Activated B cell treated with CpG ODN at 0.5 μM for 24 hours (primary cell): ENCODE measurements at places on chromosomes 1 and 21.

GRCh38 chr1:37347104-37347649 is 127.2 kb upstream of the ZC3H12A start:
- H3K27me3 ChIP-seq = peaks cover 17% of the 10 kb centered on the region
- H3K36me3 ChIP-seq = no peaks in the 10 kb centered on the region
- H3K4me1 ChIP-seq = no peaks in the 10 kb centered on the region
- H3K27ac ChIP-seq = no peak overlapping the region
- no peak overlapping the region for H3K4me3 ChIP-seq

GRCh38 chr1:243748706-243749283 is 101.2 kb downstream of the AKT3 start:
- H3K27me3 ChIP-seq = no peaks in the 10 kb centered on the region
- no peak for DNase-seq
- H3K36me3 ChIP-seq = peaks cover 5% of the 10 kb centered on the region
- H3K27ac ChIP-seq = no peak overlapping the region

DNA sequence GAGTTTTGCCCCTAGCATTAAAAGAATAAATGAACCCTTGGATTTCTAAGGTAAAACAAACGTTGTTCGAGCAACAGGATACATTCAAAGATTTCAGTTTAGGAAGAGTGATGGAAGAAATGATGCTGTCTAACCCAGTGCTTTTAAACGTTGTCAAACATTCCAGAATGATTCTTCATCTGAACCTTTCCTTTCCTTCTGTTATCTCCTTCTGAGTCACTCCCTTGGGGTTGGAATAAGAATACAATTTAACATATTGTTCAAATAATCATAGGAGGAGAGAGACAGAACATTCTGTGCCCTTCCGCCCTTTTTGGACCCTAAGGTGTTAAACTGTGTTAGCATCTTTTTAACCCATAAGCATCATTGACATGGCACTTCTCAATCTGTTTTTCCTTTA is 61.1 kb upstream of the RCOR3 start:
- H3K36me3 ChIP-seq = no peaks in the 10 kb centered on the region
- H3K27me3 ChIP-seq = peaks cover 5% of the 10 kb centered on the region
- no peak for DNase-seq
- H3K27ac ChIP-seq = no peak overlapping the region

GRCh38 chr1:31701091-31701736 is 2.6 kb downstream of the COL16A1 start:
- no peak for DNase-seq
- no peak overlapping the region for H3K4me3 ChIP-seq
- H3K27ac ChIP-seq = no peak overlapping the region
- no peaks in the 10 kb centered on the region for H3K36me3 ChIP-seq

- no peak overlapping the region for H3K27ac ChIP-seq
- peaks cover 7% of the 10 kb centered on the region for H3K36me3 ChIP-seq
- DNase-seq = no peak
- no peaks in the 10 kb centered on the region for H3K4me1 ChIP-seq
- H3K27me3 ChIP-seq = no peaks in the 10 kb centered on the region
- no peak overlapping the region for H3K4me3 ChIP-seq
Observed at GRCh38 chr21:14095056-14095455, 115.7 kb downstream of the LIPI start.

DNA sequence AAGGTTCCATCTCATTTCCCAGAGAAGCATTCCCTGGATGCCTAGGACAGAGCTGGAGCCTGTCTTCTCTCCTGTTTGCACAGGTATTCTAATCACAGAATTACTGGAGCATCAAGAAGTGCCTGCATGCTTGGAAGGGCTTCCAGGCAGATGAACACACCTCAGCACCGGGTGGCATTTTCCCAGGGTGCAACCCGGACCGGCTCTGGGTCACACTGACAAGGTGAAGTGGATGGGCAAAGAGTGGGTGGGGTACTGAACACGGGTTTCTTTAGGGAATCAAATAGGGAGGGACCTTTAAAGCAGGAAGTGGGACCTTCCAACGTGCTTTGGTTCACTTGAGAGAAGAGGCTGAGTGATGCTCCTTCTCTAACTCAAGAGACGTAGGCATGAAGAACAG is 7.1 kb upstream of the PEF1 start:
- H3K27ac ChIP-seq = no peak overlapping the region
- no peaks in the 10 kb centered on the region for H3K36me3 ChIP-seq
- peaks cover 2% of the 10 kb centered on the region for H3K27me3 ChIP-seq
- no peak for DNase-seq

DNA sequence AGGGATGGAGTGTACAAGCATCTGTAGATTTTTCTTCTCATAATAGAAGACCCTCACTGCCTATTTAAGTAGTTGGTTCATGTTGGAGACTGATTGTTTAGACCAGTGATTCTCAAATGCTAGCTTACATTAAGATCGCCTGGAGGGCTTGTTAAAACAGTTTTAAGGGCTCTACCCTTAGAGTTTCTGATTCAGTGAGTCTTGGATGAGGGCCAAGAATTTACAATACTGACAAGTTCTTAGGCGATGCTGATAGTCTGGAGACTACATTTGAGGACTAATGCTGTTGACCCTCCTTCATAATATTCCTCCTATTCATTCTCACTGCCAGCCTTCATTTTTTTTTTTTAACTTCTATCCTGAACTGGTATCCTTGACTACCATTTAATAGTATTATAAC is 15.2 kb upstream of the AGO3 start:
- H3K27me3 ChIP-seq = no peaks in the 10 kb centered on the region
- H3K4me3 ChIP-seq = no peak overlapping the region
- H3K4me1 ChIP-seq = no peaks in the 10 kb centered on the region
- H3K36me3 ChIP-seq = peaks cover 94% of the 10 kb centered on the region
- no peak for DNase-seq

- no peaks in the 10 kb centered on the region for H3K36me3 ChIP-seq
- DNase-seq = no peak
- peaks cover 37% of the 10 kb centered on the region for H3K27me3 ChIP-seq
- no peak overlapping the region for H3K27ac ChIP-seq
Observed at GRCh38 chr1:94325377-94326302, 88.3 kb upstream of the ARHGAP29 start.

- peak; percentile 27 for DNase-seq
- peaks cover 5% of the 10 kb centered on the region for H3K4me1 ChIP-seq
- H3K36me3 ChIP-seq = peaks cover 29% of the 10 kb centered on the region
- H3K4me3 ChIP-seq = no peak overlapping the region
- H3K27ac ChIP-seq = no peak overlapping the region
- H3K27me3 ChIP-seq = no peaks in the 10 kb centered on the region
Observed at GRCh38 chr1:154546264-154547063, 12.0 kb downstream of the UBE2Q1 start.

DNA sequence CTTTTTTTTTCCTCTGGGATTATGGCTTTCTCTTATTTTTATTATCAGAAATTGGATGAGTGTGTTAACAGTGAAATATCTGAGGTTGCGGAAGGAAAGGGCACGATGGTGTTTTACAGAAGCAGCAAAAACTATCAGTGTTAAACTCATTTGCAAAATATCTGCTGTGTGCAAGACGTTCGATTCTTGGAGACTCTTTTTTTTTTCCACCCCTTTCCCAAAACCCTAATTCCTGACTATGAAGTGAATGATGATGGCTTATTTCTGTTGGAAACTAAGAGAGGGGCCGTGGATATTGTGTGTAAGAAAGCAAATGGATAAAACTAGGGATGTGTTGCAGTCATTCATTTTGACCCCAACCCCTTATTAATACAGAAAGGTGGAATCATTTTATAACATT is 677 bp downstream of the NCAM2 start:
- no peak for DNase-seq
- peaks cover 16% of the 10 kb centered on the region for H3K4me1 ChIP-seq
- H3K27me3 ChIP-seq = peaks cover 21% of the 10 kb centered on the region
- peak overlapping the region; percentile 78 for H3K4me3 ChIP-seq
- H3K27ac ChIP-seq = no peak overlapping the region

- H3K27me3 ChIP-seq = peaks cover 7% of the 10 kb centered on the region
- H3K27ac ChIP-seq = no peak overlapping the region
- no peak overlapping the region for H3K4me3 ChIP-seq
- H3K4me1 ChIP-seq = no peaks in the 10 kb centered on the region
Observed at GRCh38 chr1:55304229-55304740, 89.1 kb upstream of the USP24 start.

DNA sequence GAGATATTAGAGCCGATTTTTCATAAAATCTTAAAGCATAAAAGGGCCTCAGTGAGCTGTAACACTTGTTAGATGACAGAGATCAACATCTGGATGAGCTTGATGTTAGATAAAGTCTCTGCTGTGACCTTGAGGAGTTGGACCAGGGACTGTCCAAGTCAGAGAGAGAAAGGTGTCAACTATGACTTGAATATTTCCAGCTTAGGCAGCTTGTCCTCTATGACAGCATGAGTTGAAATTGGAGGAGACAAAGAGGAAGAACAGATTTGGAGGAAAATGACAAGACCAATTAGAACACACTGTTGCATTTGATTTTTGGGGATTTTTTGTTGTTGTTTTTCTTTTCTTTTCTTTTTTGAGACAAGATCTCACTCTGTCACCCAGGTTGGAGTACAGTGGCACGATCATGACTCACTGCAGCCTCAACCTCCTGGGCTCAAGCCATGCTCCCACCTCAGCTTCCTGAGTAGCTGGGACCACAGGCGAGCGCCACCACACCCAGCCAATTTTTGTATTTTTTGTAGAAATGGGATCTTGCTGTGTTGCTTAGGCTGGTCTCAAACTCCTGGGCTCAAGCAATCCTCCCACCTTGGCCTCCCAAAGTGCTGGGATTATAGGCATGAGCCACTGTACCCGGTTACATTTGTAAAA is 35.3 kb upstream of the CLIC4 start:
- no peaks in the 10 kb centered on the region for H3K36me3 ChIP-seq
- no peak for DNase-seq
- H3K27ac ChIP-seq = no peak overlapping the region
- no peaks in the 10 kb centered on the region for H3K27me3 ChIP-seq
- no peak overlapping the region for H3K4me3 ChIP-seq
- peaks cover 13% of the 10 kb centered on the region for H3K4me1 ChIP-seq

GRCh38 chr1:246959944-246960693 is 28.4 kb upstream of the AHCTF1 start:
- H3K27me3 ChIP-seq = no peaks in the 10 kb centered on the region
- peaks cover 36% of the 10 kb centered on the region for H3K4me1 ChIP-seq
- no peak for DNase-seq
- H3K27ac ChIP-seq = peak overlapping the region; percentile 62

DNA sequence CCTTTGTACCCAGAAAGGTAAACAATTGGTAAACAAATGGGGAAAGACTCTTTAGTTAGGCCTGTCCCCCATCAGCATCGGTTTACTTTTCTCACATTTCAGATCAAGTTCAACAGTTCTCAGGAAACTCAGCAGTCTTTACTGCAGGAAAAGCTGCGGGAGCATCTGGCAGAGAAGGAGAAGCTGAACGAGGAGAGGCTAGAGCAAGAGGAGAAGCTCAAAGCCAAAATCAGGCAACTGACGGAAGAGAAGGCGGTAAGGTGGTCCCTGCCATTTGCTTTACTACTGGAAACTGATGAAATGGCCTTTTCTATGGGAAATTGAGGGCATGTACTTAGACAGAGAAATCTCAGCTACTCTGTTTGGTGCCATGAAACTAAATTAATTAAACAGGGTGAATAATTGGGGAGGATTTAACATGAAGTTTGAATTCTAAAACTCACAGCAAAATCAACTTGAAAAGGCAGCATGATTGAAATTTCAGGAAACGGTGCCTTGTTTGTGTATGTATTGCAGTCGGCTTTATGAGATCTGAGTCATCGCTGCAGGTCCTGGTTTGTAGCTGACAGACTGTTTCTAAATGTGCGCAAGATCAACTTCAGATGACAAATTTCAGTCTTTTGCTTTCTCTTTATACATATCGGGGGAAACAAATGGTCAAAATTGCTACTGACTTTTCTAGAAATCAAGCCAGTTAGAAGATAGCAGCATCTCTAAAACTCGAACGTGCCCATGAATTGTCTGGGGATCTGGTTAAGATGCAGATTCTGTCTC is 67.9 kb upstream of the EFHD2 start:
- H3K27ac ChIP-seq = no peak overlapping the region
- DNase-seq = no peak
- peaks cover 12% of the 10 kb centered on the region for H3K4me1 ChIP-seq
- no peaks in the 10 kb centered on the region for H3K36me3 ChIP-seq
- H3K27me3 ChIP-seq = peaks cover 30% of the 10 kb centered on the region
- H3K4me3 ChIP-seq = no peak overlapping the region

GRCh38 chr1:82318921-82319320 is 518.2 kb downstream of the ADGRL2 start:
- no peaks in the 10 kb centered on the region for H3K27me3 ChIP-seq
- no peaks in the 10 kb centered on the region for H3K36me3 ChIP-seq
- no peak for DNase-seq
- H3K4me1 ChIP-seq = no peaks in the 10 kb centered on the region
- no peak overlapping the region for H3K4me3 ChIP-seq

- no peak overlapping the region for H3K4me3 ChIP-seq
- no peak for DNase-seq
- H3K4me1 ChIP-seq = peaks cover 29% of the 10 kb centered on the region
- H3K27ac ChIP-seq = no peak overlapping the region
Observed at GRCh38 chr1:154599658-154600057, 8.3 kb downstream of the ADAR start.

DNA sequence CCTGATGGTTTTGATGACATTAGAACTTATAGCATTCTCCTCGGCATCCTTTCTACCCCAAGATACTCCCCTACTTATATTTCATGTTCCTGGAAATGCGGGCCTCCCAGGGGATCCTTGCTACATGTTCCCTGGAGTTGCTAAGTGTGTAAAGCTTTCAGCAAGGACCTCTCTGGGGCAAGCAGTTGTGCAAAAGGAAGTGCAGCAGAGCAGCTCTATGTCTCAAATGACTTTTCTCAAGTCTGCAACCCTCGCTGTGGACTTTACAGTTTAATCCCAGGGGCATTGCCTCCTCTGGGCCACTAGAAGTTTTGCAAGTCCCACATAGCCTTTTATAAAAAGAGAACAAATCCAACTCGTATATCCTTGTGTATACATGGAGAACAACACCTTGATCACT is 20.8 kb upstream of the MNDA start:
- no peak overlapping the region for H3K4me3 ChIP-seq
- peaks cover 11% of the 10 kb centered on the region for H3K4me1 ChIP-seq
- no peaks in the 10 kb centered on the region for H3K27me3 ChIP-seq
- no peak overlapping the region for H3K27ac ChIP-seq
- H3K36me3 ChIP-seq = no peaks in the 10 kb centered on the region

- peaks cover 32% of the 10 kb centered on the region for H3K27me3 ChIP-seq
- no peak overlapping the region for H3K27ac ChIP-seq
- DNase-seq = no peak
- no peaks in the 10 kb centered on the region for H3K36me3 ChIP-seq
Observed at GRCh38 chr1:225674381-225674780, 21.5 kb upstream of the ENAH start.

DNA sequence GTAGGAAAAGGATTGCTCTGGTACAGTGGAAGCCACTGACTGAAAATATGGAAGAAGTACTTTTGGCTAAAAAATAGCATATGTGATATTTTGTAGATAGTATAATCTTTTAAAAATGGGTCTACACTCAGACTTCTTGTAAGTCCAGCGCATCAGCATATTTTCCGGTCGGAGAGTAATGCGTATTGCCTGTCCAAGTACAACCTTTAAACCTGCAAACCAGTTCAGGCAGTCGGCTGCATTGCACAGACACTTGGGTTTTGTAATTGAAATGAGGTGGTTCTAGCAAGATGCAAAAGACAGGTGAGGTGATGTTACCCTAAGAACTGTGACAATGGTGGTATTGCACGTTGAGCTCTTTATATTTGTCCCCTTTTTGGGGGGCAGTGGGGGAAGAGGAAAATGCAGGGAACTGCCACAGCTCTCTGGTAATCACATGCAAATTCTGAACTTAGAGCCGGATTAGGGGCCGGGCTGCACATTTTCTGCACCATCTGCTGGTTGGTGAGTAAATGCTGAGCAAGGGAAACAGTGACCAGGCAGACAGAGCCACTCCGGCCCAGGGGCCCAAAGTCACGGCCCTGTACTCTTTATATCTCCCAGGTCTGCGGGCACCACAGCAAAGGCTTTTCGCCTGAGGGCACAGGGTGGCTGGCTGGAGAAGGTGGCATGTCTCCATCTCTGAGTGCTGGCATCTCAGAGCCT is 2.3 kb downstream of the GPR137B start:
- peaks cover 6% of the 10 kb centered on the region for H3K36me3 ChIP-seq
- DNase-seq = no peak
- peak overlapping the region; percentile 71 for H3K4me3 ChIP-seq
- peaks cover 29% of the 10 kb centered on the region for H3K4me1 ChIP-seq
